ENCODE measurements at places on chromosomes 5 and 9.

DNA sequence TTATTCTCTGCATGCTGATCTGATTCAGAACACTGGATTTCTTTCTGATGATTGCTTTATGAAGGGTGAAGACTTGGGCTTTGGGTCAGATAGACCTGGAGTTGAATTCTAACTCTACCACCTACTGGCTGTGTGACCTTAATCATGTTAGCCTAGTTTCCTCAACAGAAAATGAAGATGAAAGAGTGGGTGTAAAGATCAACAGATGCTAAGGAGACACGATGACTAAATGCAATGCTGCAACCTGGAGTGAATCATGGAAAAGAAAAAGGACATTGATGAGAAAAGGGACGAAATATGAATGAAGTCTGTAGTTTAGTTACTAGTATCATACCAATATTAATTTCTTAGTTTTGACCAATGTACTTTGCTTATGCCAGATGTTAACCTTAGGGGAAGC is 27.8 kb upstream of the DENND1A start:
- DNase-seq: no peak

DNA sequence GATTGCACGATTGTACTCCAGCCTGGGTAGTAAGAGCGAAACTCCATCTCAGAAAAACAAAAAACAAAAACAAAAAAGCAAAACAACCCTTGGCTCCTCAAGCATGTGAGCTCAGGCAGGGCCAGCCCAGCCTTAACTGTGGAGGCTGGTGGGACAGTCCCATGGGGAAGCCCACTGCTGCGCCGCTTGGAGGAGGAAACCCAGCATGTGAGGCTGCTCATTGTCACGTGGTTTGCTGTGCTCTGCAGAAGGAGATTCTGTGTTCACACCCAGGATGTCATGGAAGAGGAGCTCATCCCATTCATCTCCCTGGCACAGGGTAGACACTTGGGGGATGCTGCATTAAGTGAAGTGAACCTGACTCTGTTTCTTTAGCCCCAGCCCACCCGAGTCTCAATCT is 4.0 kb downstream of the ZBED3 start:
- no peak for DNase-seq

- DNase-seq: no peak
These were observed 131.7 kb upstream of the ELL2 start for GRCh38 chr5:96093340-96093739.

- DNase-seq: no peak
These were observed 33.8 kb upstream of the PANK3 start for GRCh38 chr5:168612996-168613395.

DNA sequence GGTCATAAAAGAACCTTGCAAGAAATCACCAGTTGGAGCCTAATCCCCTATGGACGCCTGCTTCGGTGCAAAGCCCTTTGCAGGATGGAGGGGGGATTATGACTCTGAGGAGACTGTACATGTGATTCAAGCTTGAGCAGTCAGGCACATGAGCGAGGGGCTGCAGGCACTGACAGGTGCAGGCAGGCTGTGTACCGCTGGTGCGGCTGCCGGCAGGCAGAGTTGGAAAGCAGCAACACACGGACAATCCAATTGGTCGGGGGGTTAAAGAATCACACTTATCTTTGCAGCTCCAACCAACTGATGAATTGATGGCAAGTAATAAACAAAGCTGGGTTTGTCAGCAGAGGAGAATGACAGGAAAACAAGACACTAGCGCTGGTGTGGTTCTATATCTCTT is 5.7 kb downstream of the WHRN start:
- no peak for DNase-seq

DNA sequence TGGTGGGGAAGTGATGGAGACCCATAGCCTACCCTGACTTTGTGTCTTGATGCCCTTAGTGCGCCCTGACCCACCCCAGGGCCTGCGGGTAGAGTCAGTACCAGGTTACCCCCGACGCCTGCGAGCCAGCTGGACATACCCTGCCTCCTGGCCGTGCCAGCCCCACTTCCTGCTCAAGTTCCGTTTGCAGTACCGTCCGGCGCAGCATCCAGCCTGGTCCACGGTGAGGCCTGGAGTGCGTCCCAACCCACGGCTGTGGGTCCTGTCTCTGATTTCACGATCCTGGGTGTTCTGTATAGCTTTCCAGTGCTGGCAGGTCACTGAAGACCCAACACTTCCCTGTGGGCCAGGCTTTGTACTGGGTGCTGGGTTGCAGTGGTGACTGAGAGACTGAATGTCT is 4.0 kb downstream of the CCL27 start:
- no peak for DNase-seq

GRCh38 chr9:32782476-32783167 is 718 bp upstream of the TMEM215 start:
- no peak for DNase-seq

- no peak for DNase-seq
These were observed 194.4 kb upstream of the SLC27A6 start for GRCh38 chr5:128770907-128771306.

GRCh38 chr9:132456241-132456640 is 46.2 kb downstream of the CFAP77 start:
- DNase-seq: no peak

- DNase-seq: no peak
These were observed 287.1 kb downstream of the TENT4A start for GRCh38 chr5:7000310-7000709.
